ENCODE measurements at places on chromosomes 12 and 14. TPM values are rescaled to one million over a fixed set of nuclear protein-coding genes. Genes with fewer than 3 reads are reported as not detected.
A peak's percentile ranks its signal among the peaks of the same experiment; 100 is the strongest.

GRCh38 chr12:41919048-41919447 lies 225.6 kb downstream of the GXYLT1 start:
- no peak for DNase-seq

DNA sequence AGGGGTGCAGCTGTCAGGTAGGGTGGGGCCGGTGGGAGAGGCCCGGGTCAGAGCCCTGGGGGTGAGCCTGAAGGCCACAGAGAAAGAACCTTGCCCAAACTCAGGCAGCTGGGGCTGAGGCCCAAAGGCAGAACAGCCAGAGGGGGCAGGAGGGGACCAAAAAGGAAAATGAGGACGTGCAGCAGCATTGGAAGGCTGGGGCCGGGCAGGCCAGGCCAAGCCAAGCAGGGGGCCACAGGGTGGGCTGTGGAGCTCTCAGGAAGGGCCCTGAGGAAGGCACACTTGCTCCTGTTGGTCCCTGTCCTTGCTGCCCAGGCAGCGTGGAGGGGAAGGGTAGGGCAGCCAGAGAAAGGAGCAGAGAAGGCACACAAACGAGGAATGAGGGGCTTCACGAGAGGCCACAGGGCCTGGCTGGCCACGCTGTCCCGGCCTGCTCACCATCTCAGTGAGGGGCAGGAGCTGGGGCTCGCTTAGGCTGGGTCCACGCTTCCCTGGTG lies 10.5 kb downstream of the MMP14 start:
- no peak for DNase-seq

DNA sequence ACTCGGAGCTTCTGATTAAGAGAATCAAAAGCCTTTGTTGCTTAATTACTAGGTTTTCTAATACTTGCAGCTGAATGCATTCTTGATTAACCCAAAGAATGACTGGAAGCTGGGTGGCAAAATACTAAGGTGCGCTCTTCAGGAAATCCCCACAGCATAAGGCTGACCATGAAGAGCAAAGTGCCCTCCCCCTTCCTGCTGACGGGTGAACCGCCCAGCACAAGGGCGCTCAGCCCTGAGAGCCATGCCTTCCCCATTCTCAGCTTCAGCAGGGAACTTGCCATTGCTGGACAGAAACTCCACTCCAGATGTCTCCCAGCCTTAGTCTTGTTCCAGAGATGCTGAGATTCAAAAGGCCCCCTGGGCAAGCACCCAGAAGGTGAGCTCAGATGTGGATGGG lies 27.2 kb upstream of the FBRSL1 start:
- no peak for DNase-seq

DNA sequence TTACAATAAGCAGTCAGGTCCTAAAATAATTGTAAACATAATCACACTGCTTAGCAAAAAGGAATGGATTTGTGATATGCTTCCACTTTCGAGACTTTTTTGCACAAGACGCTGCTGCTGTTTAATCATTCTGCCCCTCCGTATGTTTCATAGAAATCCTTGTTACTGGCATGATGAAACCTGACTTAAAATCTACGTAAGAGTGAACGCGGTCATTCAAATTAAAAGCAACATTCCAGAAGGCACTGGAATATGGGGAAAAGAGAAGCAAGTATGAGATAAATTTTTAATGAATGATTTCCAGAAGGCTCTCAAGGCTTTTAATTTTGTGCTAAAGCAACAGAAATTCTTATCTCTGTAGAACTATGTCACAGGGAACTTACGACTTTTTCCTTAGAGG lies 1.1 kb downstream of the CNIH1 start:
- DNase-seq, result no peak

- DNase-seq, result no peak
These were observed 39.1 kb upstream of the NUDT4 start for GRCh38 chr12:93338598-93338997.

- no peak for DNase-seq
These were observed 86.4 kb upstream of the RPH3A start for GRCh38 chr12:112705037-112705632.

- no peak for DNase-seq
These were observed 222.5 kb upstream of the GRIP1 start for GRCh38 chr12:66901138-66901932.

- DNase-seq, result no peak
These were observed 927.6 kb downstream of the GALC start for GRCh38 chr14:87065366-87065765.

DNA sequence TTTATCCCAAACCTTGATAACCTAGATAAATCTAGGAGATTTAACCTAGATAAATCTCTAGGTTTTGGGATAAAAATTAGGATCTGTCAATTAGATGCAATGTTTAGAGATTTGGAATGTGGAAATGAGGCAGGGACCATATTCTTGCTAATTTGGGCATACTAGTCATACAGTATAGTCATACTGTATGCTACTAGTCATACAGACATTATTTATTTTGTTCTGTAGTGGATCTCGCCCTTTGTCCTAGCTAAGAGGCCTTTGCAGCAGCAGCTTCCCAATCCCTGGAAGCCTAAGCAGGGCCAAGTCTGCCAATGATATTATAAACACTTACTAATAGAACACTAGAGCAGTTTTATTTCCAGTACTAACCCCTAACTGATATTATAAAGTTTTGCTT lies 136.4 kb downstream of the CEP128 start:
- no peak for DNase-seq

DNA sequence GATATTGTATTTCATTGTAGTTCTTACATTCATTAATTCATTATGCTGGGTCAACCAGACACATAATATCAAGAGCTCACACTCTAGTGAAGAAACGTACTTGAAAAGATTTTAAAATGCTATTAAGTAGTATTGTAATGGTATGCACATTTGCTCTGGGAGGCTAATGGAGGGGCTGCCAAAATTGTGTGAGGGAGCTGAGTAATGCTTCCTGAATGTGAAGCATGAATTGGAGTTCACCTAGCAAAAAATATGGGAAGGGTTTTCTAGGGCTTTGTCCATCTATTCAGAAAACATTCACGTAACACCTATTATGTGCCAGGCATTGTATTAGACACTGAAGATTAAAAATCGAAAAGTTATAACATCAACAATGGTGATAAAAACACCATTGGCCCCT lies 403.8 kb upstream of the PDE3A start:
- DNase-seq, result no peak

DNA sequence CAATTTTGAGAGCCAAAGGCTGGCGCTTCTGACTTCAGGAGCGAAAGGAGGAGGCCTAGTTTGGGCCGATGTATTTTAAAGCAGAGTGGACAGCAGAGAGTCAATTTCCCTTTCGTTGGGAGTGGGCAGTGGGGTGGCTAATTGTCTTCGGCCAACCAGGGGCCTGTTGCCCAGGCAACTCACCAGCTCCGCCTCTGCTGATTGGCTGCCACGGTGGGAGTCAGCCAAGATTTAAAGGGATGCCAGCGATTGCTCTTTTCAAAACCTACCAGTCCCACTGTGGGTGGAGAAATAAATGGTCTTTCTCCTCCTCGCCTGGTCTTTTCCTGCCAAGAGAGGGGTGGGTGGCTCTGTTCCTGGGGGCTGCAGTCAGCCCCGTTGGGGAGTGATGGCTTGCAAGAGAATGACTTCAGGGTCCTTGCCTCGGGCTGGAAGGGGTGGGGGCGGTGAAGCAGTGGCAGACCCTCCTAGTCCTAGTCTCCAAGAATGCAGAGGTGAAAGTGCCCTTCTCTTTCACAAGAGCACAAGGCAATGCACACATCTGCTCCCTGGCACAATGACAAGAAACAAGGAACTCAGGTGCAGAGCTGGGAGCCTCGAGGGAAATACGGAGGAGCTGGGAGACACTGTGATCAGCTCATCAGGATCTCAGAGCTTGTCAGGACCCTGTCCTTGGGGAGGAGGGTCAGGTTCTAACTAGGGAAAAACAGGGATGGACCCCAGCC lies 37.7 kb downstream of the RASAL1 start:
- DNase-seq, result no peak

- DNase-seq, result no peak
These were observed 82.0 kb upstream of the OTOGL start for GRCh38 chr12:80017261-80017870.

- DNase-seq, result no peak
These were observed 15.3 kb downstream of the WDR20 start for GRCh38 chr14:102154821-102155549.

- no peak for DNase-seq
These were observed 314.1 kb upstream of the LRIG3 start for GRCh38 chr12:59234391-59234790.

- DNase-seq, result no peak
These were observed 6.0 kb downstream of the ULK1 start for GRCh38 chr12:131900397-131900796.

- DNase-seq, result no peak
These were observed 7.7 kb downstream of the PPP1R3E start for GRCh38 chr14:23294734-23295561.

GRCh38 chr14:54567224-54567638 lies 303 bp downstream of the SAMD4A start:
- DNase-seq, result no peak

- DNase-seq, result peak; percentile 79
These were observed 368.0 kb downstream of the ALG10 start for GRCh38 chr12:34390171-34390841.

DNA sequence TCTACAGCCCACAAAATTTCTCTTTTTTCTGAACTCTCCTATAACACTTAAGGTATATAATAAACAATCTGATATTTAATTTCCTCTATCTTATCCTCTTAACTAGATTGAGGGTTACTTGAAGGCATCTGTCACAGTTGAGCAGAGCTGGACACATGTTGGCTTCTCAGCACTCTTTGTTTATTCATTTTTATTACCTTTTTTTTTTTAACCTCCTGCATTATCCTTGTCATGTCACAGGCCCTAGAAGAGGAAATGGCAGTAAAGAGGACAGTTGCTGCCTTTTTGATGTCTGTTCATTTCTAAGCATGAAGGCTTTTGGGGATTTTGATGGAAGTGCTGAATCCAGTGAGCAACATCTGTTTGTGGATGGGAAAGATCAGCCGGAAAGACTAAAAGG lies 32.5 kb upstream of the EVL start:
- no peak for DNase-seq

- no peak for DNase-seq
These were observed 934.4 kb downstream of the FLRT2 start for GRCh38 chr14:86464341-86464740.

DNA sequence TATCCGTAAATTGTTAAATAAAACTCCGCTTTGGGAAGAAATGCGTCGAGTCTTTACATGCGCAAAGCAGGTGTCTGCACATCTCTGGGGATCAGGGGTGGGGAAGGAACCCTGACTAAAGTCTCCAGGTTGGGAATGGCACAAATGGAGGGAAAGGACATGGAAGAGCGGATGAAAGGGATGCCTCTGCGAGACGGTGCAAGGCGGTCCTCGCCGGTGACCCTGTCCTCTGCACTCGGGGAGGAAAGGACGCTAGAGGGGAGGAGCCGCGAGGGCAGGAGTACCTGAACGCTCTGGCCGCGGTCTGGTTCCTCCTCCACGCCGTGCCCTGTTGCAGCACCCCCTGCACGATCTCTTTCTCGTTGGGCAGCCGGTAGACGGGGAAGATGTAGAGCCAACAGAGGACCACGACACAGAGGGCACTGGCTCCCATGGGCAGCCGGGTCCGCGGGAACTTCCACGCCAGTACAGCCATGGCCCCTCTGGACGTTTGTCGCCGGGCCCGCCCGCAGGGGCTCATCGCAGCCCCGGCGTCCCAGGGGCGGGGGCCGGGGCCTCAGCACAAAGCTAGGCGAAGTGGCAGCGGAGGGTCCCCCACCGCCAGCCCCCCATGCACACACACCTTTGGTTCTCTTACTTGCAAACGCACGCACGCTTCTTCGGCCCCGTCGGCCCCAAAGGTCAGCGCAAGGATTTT lies 646 bp downstream of the ST8SIA1 start:
- no peak for DNase-seq

- no peak for DNase-seq
These were observed 137.5 kb upstream of the HIF1A start for GRCh38 chr14:61557854-61558253.

CLEC2D gene
- 3.8 TPM for total RNA-seq

ACOT4 gene
- total RNA-seq, result 0.42 TPM

TDRD9 gene
- total RNA-seq, result 2.3 TPM

TMEM132C gene
- 3.4 TPM for total RNA-seq

LRP1-AS gene
- total RNA-seq, result not detected

RTN1 gene
- total RNA-seq, result 13.6 TPM

TNS2 gene
- total RNA-seq, result 199 TPM

SART3 gene
- 31.6 TPM for total RNA-seq

KLRC1 gene
- not detected for total RNA-seq

A2M gene
- total RNA-seq, result 678 TPM

CLEC4D gene
- 1.7 TPM for total RNA-seq
